ENCODE measurements at places on chromosomes 3 and 15. TPM values are rescaled to one million over a fixed set of nuclear protein-coding genes. Genes with fewer than 3 reads are reported as not detected.

- H3K36me3 ChIP-seq, result no peaks in the 10 kb centered on the region
- no peak overlapping the region for H3K4me3 ChIP-seq
- H3K27ac ChIP-seq, result no peak overlapping the region
- no peaks in the 10 kb centered on the region for H3K27me3 ChIP-seq
- peaks cover 49% of the 10 kb centered on the region for H3K4me1 ChIP-seq
- DNase-seq, result no peak
These were observed 112.5 kb downstream of the IGF2BP2 start for GRCh38 chr3:185712337-185712736.

DNA sequence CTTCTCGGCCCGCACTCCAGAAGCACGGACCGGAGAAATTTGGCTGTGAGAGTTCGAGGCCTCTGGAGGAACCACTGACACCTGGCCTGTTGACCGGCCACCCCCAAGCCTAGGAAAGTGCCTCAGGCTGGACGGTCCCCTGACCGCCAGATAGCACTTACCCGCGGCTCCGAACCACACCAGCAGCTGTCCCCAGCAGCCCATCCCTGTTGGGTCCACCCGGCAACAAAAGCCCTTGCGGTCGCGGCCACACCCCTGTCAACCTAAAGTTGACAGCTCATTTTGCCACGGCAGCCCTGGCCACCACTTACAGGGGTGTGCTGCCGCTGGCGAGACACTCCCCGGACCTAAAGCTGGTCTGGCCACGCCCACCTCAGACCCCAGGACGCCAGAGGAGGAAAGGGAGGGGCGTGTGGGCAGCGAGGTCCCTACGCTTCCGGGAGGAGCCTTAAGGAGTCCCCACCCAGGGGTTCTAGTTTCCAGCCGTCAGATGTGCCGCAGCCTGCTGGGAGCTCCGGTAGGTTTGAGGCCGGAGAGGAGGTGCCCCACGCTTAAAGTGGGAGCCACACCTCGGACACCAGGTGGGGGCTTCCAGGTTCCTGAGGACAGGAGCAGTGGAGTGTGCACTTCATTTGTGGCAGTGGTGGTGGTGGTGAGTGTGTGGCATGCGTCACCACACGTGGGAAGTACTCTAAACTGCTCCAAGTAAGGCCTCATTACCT is at the start of gene LTK:
Gene LTK (minus strand): TSS at position 322 of the 722 bp plus-strand sequence. CDS start 118 bp downstream, at position 204.
- H3K36me3 ChIP-seq, result peaks cover 16% of the 10 kb centered on the region
- peak within 1 kb of the TSS; percentile 82 for H3K4me3 ChIP-seq
- H3K27me3 ChIP-seq, result peaks cover 48% of the 10 kb centered on the region
- H3K27ac ChIP-seq, result peak within 1 kb of the TSS; percentile 36
- H3K4me1 ChIP-seq, result peaks cover 4% of the 10 kb centered on the region
- no peak for DNase-seq

GRCh38 chr15:61141497-61142125 is 87.5 kb downstream of the RORA start:
- H3K27ac ChIP-seq, result no peak overlapping the region
- H3K36me3 ChIP-seq, result peaks cover 4% of the 10 kb centered on the region
- peaks cover 2% of the 10 kb centered on the region for H3K4me1 ChIP-seq
- no peak for DNase-seq
- H3K4me3 ChIP-seq, result no peak overlapping the region

EFCC1 gene
- 0.29 TPM for total RNA-seq

DNA sequence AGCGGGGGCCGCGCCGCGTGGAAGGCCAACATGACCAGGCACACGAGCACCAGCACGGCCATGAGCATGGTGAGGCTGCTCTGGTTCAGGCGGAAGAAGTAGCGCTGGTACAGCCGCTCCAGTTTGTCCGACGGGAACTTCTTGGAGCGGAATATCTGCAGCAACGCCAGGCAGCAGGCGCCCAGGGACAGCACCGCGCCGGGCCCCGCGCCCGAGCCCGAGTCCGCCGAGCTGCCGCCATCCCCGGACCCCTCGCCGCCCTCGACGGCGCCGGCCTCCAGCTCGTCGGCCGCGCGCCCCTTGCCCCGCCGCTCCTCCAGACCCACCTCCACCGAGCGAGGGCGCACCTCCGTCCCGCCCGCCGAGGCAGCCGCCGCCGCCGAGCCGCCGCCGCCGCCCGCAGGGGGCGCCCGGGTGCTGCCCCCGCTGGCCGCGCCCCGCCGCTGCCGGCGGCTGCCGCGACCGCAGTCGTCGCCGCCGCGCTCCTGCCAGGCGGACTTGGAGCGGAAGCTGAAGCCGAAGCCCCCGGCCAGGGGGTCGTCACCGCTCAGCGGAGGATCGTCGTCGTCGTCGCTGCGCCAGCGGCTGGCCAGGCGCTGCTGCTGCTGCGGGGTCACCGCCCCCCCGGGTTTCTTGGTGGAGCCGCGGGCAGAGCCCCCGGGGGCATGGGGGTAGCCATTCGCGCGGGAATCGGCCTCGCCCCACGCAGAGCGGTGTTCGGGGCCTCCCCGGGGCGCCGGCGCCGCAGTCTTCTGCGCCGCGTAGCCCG is 957 bp downstream of the ADCY5 start:
- H3K27ac ChIP-seq, result no peak overlapping the region
- DNase-seq, result peak; percentile 76
- H3K4me1 ChIP-seq, result peaks cover 25% of the 10 kb centered on the region

DNA sequence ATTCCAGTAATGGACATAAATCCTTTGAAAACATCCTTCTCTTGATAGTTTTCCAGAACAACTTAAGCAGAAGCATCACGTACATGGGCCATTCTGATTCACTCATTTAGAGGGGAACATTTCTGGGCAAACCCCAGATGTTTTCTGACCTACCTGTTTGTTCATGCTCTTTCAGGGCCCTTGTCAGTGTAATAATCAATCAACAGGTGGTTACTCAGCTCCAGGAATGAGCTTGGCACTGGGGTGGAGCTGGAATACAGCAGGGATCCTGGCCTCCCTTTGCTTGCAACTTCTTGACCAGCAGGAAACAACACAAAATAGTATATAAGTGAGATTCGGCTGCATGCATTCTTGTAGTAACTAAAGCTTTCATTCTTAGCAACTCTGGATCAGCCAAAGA is 9.2 kb upstream of the UBE2E1 start:
- H3K27me3 ChIP-seq, result no peaks in the 10 kb centered on the region
- H3K4me1 ChIP-seq, result peaks cover 8% of the 10 kb centered on the region
- no peaks in the 10 kb centered on the region for H3K36me3 ChIP-seq
- no peak overlapping the region for H3K27ac ChIP-seq
- no peak overlapping the region for H3K4me3 ChIP-seq

STXBP5L gene
- 3.6 TPM for total RNA-seq

- H3K27me3 ChIP-seq, result peaks cover 5% of the 10 kb centered on the region
- no peak overlapping the region for H3K4me3 ChIP-seq
- no peak for DNase-seq
- H3K4me1 ChIP-seq, result peaks cover 22% of the 10 kb centered on the region
- H3K27ac ChIP-seq, result no peak overlapping the region
These were observed 405.9 kb downstream of the ROBO1 start for GRCh38 chr3:79361748-79362378.

DNA sequence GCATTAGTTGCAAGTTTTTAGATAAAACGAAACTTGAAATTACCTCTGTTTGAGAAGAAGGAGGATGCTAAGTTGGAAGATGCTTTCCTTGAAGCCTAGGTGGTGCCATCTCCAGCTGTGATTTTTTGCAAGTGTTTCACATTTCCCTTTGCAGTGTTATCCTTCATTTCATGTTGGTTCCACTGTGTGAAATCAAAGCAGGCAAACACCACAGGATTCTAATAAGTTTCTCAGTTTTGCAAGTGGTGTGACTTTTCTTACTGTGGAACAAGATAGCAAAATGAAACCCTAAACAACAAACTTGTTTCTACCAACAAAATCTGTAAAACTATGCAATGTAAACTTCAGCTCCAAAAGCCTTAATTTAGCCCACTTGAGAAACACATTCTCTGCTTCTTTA is 260.9 kb downstream of the OXSM start:
- H3K27me3 ChIP-seq, result no peaks in the 10 kb centered on the region
- H3K36me3 ChIP-seq, result no peaks in the 10 kb centered on the region
- H3K27ac ChIP-seq, result no peak overlapping the region
- H3K4me1 ChIP-seq, result no peaks in the 10 kb centered on the region
- H3K4me3 ChIP-seq, result no peak overlapping the region

Measured in type B pancreatic cell (in vitro differentiated cells).